Globus pallidus (tissue), 1 donor: ENCODE measurements at places on chromosomes 3 and 15.
A peak's percentile ranks its signal among the peaks of the same experiment; 100 is the strongest.

DNA sequence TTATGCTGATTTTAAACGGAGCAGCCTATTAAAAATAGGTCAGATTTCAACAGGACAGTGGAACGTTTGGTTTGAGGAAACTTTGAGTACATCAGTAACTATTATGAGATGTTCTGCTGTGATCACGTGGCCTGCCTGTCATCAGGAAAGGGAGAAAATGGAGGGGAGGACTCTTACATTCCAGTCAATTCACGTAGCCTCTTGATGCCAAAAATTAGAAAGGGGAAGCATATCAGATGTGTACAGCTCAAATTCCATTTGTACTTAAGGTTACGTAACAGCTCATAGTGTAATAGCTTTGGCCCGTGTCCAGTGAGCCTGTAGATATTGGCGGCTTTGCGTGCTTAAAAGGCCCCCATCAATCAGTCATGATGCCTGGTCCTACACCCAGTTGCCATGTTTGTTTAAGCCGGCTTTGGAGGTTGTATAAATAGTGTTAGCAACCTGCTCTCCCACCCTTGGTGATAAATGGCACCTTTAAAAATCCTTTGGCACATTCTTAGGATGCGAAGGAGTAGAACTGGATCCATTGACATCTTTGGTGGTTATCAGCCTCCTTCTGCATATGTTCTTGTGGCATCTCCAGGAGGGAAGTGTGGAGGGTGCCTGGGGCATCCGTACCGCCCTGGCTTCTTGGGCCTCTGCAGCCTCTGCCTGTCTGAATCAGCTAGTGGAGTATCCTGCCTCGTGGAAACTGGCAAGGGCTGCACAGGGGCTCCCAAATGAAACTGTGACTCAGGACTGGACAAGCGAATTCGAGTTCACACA, 163.9 kb downstream of the THSD4 start:
- DNase-seq = no peak

DNA sequence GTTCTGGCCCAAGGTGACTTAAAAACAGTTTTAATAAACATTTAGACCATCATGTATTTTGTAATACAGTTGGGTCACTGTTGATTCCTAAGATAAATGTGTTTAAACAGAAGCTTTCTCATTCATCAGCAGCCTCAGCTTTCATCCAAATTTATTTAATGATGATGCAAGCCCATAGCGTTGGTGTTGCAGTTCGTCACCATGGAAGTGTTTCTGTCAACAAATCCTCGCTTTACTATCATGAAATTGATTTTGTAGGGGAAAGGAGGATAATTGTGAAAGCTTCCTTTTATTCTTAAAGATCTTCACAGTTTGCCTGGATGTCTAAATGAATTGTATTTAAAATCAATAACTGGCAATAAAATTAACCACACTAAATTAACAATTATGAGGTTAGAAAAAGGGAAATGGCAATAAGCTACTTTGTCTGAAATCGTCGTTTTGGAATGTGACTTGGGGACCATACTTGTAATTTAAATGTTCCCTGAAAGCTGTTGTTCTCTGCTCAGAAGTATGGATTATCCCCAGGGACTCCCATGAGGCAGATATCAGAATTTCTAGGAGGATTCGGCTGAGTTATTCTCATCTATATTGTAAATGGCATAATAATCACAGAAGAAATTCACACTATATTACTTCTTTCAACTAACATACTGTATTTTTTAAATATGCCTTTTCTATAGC, 29.0 kb downstream of the CMSS1 start:
- DNase-seq = no peak

GRCh38 chr3:31055757-31056156, 161.3 kb upstream of the GADL1 start:
- DNase-seq = no peak

GRCh38 chr3:185807445-185808068, 17.3 kb downstream of the IGF2BP2 start:
- DNase-seq = no peak

DNA sequence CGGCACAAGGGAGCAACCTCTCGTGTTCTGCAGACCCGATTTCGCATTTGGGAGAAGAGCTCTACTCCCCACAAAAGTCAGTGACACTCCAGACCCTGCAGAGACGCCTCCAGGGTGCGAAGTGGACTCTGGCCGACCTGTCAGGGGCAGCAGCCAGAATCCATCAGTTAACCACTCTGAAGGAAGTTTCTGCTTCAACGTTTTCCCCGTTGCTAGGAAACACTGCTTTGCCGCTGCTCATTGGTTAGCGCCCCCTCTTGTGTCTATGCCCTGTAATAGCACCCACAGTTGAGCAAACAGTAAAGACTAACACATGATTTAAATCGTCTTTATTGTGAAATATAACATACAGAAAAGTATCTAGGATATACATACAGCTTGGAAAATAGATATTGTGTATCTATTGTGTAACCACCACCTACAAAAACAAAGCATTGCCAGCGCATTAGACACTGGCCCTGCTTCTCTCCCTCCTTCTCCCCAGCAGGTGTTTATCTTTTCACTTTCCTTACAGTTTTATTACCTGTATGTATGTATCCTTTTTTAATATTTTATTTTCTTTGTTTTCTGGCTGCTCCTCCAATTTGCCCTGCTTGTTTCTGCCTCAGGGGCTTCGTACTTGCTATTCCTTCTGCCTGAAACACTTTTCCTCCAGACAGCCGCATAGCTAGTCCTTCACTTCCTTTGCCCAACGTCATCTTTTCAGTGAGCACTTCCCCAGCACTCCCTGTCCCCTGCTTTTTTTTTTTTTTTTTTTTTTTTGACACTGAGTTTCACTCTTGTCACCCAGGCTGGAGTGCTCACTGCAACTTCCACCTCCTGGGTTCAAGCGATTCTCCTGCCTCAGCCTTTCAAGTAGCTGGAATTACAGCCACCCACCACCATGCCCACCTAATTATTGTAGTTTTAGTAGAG, 38.8 kb downstream of the TMEM40 start:
- DNase-seq = peak; percentile 55

DNA sequence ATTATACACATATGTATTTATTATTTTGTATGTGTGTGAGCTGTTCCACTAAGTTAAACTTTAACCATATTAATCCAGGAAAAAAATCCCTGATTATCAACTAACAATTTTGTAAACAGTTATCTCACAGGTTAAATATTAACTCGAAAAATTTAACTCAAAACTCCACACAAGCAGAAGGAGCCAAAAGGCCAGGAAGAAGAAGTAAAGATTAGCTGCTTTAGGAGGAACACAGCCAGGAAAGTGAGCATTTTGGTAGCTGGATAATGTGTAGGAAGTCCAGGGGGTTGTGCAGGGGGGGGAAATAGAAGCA, 425.0 kb downstream of the TIGIT start:
- no peak for DNase-seq

GRCh38 chr15:33098094-33099058, 96.1 kb downstream of the FMN1 start:
- DNase-seq = no peak

DNA sequence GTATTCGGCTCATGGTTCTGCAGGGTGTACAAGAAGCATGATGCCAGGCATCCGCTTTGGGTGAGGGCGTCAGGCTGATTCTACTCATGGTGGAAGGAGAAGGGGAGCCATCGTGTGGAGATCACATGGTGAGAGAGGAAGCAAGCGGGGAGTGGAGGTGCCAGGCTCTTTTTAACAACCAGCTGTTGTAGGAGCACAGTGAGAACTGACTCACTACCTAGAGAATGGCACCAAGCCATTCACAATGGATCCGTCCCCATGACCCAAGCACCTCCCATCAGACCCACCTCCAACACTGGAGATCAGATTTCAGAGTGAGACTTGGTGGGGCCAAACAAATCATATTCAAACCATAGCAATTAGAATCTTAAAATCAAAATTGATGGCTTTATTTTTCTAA, 259.8 kb upstream of the CTDSPL start:
- no peak for DNase-seq

- DNase-seq = no peak
Observed at GRCh38 chr3:162799910-162800309, 1303.3 kb downstream of the OTOL1 start.

- DNase-seq = no peak
Observed at GRCh38 chr15:99932676-99933402, 199.6 kb upstream of the LYSMD4 start.

DNA sequence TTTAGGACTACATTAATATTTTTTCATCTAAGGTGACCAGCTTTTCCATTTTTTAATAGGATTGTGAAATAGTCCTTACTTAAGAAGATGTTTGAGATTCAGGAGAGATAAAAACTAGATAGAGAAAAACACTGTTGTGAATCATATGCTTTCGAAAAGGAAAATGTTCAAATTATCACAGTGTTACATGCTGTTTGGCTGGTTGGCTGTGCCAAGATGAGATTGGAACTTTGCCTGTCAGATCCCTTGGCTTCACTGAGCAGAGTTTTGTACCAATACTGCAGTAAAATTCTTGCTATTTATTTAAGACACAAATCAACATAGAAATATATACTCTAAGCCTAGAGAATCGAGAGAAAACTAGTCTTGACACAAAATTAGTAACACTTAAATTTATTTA, 117.2 kb downstream of the OXSM start:
- DNase-seq = no peak

DNA sequence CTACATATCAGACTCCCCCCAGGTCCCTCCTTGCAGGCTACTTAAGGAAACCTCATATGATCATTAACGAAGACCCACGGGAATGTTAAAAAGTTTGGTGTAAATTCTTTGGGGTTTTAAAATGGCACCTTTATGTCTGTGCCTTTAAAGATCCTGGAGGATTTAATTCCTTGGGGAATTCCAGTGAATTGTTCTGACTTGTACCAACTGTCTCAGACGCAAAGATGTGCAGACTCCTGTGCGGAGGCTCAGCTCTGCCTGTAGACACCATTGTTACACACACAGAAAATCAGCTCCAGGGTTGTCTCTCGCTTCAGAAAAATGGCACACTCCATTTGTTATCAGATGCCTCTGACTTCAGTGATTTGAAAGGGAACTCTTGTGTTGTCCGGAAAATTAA, 414.4 kb upstream of the CFAP20DC start:
- no peak for DNase-seq

- DNase-seq = no peak
Observed at GRCh38 chr3:127529346-127530188, 61.0 kb downstream of the TPRA1 start.

GRCh38 chr3:58880182-58880581, 169.6 kb downstream of the CFAP20DC start:
- DNase-seq = no peak

DNA sequence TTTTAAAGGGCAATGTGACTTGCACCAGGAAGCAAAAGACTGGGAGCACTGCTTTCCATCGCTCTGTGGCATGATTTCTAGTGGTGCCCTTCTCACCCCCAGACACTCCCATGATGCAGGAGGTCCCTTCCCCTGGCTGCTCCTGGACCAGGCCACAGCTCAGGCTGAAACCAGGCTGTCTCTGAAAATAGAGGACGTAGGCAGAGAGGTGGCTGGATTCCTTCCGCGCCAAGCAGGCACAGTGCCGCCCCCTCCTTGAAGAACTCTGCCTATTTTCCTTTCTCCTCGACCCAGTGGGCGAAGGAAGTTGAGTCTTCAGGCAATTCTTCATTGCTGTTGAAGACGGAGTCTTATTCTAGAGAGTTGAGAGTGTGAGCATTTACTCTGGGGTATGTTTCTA, 489.4 kb upstream of the TBL1XR1 start:
- DNase-seq = no peak
